H9 (cell line): ENCODE measurements at places on chromosomes 11 and 22.

DNA sequence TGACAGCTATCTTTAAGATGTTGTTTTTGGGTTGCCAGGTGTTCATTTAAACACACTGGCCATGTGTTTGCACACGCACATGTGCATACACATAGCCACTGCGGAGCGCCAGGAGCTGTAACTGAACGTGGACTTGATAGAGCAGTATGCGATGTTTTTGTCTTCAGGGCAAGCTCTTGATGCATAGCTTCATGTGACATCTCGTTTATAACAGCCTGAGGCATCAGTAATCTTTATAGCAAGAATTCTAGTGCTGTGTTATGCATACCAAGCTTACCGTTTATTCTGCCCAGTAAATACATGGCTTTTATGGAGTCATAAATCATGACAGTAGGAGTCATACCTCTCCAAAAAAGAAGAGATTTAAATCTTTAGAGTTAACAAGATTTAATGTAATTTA lies 87.0 kb downstream of the ATXN10 start:
- no peak for DNase-seq

GRCh38 chr11:105033781-105034180 lies 1.2 kb downstream of the CASP1 start:
- DNase-seq: no peak

DNA sequence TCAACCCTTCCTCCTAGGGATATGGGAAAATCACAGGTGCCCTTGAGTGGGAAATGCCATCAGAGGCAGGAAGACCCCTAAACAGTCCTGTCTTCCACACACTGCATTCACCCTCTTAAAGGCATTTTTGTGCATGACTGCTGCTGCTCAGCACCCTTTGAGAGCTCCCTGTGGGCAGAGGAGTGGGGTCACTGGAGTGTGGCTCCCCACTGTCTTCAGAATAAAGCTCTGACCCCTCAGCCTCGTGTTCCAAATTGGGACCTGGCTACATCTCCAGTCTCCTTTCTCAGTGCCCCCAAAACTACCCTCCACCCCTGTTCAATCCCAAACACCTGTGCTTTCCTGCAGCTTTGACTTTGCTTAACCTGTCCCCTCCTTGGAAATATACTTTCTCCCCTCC lies 46.6 kb downstream of the CHRDL2 start:
- DNase-seq: no peak

DNA sequence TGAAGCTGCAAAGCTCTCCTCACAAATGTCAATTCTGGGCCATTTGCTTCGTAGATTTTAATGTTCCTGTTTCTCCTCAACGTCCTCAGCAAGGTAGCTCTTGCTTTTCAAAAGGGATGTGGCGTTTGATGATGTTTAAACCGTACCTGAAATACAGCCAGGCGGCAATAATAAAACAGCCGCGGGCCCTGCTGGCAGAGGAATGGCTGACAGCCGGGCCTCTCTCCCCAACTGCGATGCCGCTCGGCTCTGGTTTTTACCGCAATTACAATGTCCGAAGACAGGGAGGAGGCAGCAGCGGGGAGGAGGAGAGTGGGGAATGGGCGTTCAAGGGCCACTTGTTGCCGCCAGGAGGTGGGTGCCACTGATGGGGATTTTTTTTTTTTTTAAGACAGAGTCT lies 27.5 kb downstream of the MACROD1 start:
- DNase-seq: no peak

DNA sequence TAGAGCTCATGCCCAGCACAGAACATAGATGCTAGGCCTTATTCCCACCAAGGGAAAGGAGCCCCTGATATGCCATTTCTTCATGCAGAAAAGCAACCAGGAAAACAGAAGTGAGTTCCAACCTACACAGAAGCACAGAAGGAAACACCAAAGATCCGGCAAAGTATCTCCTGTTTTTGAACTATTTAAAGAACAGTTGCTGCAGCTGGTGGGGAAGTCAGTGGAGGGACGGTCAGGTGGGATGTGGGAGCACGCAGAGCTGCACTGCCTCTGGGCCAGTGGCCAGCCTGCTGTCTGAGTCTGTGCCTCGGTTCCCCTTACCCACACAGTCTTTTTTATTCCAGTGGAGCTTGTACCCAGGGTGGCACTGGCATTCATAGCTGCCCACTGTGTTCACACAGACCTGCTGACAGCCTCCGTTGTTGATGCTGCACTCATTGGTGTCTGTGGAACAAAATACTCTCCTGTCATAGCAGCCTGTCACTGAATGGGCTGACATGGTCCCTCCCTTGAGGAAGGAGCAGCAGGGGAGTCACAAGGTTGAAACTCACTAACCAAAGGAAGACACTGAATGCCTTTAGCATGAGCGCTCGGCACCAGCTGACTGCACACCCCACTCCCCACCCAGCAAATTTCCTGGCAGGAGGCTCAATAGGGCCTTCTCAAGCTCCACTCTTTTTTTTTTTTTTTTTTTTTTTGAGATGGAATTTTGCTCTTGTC lies 37.9 kb downstream of the SCUBE2 start:
- no peak for DNase-seq

DNA sequence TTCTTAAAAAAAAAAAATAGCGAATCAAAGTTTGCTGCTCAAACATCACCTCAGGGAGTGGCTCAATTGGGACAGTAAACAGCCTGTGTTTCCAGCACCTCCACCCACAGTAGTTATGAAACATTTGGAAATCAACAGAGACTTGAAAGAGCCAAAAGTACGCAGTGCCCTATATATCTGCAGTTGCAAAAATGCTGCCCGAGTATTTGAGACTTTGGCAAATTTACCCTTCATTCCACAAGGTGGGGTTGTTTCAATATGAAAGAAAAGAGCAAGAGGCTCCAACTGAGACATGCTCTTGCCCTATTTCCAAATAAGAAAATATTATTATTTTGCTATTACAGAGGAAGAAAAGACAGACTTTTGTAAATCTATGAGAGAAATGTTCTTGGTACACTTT lies 851.1 kb upstream of the RAG2 start:
- no peak for DNase-seq

DNA sequence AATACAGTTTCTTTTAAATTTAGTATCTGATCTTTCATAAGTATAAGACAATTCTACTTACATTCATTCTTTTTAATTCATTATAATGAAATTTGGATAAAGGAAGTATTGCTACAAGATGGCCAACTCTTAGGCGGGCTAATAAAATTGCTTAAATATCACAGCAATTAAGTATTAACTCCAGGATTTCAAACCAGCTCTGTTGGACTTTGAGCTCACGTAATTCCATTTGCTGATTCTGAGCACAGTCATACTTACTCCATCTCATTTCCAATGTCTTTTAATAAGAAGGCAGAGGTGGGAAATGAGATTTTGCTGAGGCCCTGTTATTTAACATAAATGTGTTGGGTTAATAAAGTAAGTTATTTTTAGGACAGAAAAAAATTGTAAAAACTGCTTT lies 748.1 kb downstream of the KCNA4 start:
- DNase-seq: no peak

- DNase-seq: peak; percentile 73
These were observed 365.7 kb upstream of the CADM1 start for GRCh38 chr11:115869780-115870431.

GRCh38 chr11:66155387-66156073 lies 85.5 kb downstream of the PACS1 start:
- DNase-seq: no peak

DNA sequence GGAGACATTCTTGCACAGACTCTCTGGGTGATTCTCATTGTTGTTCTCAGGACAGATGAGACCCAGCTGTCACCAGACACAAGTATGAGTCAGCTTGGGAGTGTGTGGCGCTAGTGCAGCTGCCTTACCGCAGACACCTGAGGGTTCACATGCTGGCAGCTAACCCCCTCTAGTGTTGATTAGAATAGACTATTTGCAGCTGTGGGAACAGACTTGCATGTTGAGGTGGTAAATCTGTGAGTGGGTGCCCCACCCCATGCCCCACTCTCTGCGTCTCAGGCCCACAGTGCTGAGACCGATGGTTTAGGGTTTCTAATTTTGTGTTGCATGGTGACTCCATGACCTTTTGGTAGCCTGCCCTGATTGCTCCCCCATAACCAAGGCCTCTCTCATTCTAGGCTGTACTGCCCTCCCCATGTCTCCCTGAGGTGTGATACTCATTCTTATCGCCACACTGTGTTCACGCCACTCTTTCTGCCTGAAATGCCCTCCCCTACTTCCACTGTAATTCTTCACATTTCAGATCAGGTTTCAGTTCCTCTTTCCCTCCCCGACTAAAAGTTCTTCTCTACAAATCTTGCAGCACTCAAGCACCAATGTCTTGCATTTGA lies 73.7 kb upstream of the KIRREL3 start:
- DNase-seq: peak; percentile 62

- DNase-seq: no peak
These were observed 145.6 kb downstream of the CSNK2A3 start for GRCh38 chr11:11207428-11207827.

DNA sequence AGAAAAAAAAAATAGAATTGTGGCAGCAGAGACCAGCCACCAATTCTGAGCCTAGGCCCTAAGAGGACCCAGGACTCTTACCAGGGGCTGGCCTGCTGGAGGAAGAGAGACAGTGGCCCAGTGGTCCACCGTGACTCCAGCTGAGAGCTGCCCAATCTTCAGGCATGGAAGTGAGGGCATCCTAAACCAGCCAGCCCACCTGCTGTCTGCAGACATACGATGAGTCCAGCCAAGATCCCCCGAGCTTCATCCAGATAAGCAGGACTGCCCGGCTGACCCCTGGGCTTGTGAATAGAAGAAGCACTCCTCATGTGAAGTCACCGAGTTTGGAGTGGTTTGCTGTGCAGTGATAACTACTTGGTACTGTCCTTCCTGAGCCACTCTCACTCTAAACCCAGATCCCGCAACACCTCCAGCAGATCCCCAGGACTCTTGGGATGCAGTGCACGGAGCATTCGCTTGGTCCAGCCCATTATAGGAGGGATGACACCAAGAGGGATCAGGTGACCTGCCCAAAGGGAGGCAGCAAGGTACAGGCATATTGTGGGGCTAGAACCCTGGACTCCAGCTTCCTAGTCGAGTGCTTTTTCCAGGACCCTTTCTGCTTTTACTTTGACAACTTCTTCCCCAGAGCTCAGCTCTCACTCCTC lies 41.7 kb upstream of the FGF3 start:
- DNase-seq: no peak

DNA sequence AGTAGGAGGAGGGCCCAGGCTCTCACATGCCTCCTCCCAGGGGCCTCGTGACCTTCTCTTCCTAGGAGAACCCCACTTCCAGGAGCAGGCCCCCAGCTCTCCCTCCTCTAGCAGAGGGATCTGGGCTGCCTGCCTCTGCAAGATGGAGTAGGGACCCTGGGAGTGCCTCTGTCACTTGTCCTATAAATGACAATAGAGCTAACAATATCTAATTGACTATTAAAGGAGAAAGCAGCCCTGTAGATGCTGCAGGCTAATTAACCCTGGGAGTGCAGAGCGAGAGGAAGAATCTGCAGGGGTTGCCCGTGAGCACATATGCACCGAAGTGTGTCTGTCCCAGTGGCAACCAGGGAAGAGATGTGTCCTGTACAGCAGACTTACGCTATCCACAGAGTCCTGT lies 184.4 kb downstream of the GRIK4 start:
- no peak for DNase-seq

DNA sequence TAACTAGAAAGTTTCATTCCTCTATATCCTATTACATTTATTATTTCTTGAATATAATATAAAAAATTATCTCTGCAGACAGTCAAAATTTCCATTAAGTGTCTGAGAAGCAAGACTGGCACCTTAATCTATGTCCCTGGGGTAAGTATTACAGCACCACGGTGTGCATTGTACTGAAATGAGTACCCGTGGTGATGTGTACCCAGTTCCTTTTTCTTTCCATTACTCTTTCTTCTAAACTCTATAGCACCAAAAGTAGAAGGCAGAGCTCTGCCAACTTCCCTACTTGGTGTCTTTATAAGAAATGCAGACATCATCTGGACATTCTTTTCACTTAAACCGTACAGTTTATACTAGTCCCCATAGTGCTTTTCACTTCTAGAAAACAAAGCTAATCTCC lies 161.7 kb downstream of the GUCY1A2 start:
- DNase-seq: no peak

DNA sequence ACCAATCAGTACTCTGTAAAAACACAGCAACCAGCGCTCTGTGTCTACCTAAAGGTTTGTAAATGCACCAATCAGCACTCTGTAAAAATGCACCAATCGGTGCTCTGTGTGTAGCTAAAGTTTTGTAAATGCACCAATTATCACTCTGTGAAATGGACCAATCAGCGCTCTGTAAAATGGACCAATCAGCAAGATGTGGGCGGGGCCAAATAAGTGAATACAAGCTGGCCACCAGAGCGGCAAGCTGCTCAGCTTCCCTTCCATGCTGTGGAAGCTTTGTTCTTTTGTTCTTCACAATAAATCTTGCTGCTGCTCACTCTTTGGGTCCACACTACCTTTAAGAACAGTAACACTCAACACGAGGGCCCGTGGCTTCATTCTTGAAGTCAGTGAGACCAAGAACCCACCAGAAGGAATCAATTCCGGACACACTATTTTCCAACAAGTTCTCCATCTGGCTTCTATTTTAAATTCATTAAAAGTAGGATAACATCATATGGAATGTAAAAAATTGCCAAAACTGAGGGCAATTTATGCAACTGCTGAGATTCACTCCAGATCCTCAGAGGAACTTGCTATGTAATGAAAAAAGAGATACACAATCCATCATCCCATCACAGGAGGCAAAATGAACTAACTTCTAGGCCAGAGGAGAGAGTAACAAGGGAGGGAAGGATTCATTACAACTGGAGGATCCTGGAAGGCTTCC lies 3.1 kb upstream of the PANX1 start:
- no peak for DNase-seq

GRCh38 chr11:106763501-106763900 lies 254.8 kb downstream of the GUCY1A2 start:
- DNase-seq: no peak

DNA sequence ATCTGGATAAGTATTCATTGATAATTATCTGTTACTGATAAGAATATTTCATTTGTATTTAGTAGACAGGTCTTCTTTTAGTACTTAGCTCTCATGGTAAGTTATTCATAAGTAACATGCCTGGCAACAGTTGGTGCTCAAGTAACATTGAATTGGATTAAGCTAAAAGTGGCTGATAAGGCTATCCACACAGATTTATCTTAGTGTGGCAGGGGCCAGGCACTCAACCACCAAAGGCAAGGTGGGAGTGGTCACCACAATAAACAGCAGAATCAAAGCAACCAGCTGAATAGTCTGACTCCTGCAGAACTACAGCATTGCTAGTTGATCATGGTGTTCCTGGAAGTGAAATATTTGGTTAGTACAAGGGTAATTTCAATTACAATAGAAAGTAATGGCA lies 33.0 kb upstream of the NARS2 start:
- DNase-seq: no peak

DNA sequence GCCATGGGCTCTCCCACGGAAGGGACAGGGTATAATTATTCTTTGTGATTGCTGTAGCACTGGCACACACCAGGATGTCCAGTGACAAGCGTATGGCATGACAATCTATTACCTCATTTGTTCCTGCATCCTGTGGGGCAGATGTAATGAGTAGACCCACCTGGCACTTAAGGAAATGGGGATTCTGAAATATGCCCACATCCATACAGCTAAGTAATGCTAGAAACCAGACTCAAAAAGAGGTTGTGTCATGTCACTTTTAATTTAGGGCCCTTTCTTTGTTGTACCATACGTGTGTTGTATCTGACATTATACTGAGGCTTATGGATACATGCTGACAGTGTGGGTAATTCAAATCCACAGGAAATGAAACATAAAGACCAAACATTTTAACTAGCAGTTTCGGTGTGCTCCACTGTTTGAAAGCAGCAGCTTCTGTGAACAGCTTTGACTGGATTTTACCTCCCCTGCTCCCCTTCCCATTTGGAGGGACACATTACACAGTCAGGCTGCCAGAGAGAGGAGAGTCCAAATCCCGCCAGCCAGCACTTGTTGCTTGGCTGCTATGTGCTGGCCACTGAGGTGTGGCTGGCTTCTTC lies 21.2 kb downstream of the GRAMD1B start:
- DNase-seq: no peak

- DNase-seq: peak; percentile 59
These were observed 545 bp upstream of the TIRAP start for GRCh38 chr11:126282361-126282735.
